ENCODE measurements at places on chromosomes 5 and 9.
A peak's percentile ranks its signal among the peaks of the same experiment; 100 is the strongest.

DNA sequence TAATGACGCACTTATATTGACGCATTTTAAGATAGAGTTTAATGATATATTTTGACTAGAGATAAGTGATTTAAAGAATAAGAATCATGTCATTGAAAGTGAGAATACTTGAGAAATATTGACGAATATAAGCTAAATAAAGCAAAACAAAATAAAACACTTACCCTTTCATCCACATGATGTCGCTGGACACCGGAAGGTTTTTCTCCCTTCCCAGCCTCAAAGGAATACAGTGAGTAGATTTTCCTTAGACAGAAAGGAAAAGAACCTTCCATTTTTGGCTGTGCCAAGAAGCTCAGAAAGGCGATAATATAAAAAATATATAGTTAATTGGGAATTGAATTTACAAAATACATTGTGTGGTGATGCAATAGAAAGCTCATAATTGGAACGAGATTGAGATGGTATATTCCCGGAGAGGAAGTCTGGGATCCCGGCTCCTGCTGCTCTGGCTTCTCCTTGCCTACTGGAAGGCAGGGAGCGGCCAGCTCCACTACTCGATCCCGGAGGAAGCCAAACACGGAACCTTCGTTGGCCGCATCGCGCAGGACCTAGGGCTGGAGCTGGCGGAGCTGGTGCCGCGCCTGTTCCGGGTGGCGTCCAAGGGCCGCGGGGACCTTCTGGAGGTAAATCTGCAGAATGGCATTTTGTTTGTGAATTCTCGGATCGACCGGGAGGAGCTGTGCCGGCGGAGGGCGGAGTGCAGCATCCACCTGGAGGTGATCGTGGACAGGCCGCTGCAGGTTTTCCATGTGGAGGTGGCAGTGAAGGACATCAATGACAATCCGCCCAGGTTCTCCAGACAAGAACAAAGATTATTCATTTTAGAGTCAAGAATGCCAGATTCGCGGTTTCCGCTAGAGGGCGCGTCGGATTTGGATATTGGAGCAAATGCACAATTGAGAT, at the start of gene PCDHA5:
PCDHA5 (plus strand) TSS at position 239 of the 906 bp plus-strand sequence.
- no peak for DNase-seq

GRCh38 chr9:34579104-34579807, 10.3 kb downstream of the CNTFR start:
- no peak for DNase-seq

DNA sequence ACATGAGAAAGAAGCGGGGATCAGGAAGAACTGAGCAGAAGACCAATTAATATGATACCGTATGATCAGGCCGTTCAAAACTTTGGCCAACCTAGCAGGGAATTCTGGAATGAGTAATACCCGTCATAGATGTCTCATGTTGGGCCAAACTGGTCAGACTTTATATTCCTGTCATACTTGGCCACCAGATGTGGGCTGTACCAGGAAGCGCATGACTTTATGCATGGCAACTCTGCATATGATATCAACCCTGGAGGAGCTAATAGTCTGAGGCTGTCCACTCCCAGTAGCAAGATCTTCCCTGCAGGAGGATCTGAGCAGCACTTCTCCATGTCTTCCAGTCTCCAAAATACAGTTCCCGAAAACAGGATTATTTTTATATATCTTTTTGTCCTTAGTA, 68.5 kb upstream of the NAA35 start:
- no peak for DNase-seq

- DNase-seq = no peak
These were observed 23.3 kb upstream of the CPLANE1 start for GRCh38 chr5:37272511-37272910.

GRCh38 chr5:170080786-170081445, 24.8 kb upstream of the FOXI1 start:
- DNase-seq = no peak

DNA sequence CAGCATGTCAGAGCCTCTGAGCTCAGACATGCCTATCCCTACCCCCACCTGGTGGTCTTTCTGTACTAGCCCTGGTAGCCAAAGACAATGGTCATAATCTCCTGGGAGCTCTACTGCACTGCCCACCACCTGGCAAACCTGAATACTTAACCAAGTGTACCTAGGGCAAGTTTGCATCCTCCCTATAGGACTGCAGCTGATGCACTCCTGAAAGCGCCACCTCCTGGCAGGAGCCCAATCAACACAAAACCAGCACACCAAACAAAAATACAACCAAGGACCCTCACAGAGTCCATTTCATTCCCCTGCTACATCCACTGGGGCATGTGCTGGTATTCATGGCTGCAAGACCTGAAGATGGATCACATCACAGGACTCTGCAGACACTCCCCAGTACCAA, 14.8 kb upstream of the FAM174A start:
- DNase-seq = no peak

DNA sequence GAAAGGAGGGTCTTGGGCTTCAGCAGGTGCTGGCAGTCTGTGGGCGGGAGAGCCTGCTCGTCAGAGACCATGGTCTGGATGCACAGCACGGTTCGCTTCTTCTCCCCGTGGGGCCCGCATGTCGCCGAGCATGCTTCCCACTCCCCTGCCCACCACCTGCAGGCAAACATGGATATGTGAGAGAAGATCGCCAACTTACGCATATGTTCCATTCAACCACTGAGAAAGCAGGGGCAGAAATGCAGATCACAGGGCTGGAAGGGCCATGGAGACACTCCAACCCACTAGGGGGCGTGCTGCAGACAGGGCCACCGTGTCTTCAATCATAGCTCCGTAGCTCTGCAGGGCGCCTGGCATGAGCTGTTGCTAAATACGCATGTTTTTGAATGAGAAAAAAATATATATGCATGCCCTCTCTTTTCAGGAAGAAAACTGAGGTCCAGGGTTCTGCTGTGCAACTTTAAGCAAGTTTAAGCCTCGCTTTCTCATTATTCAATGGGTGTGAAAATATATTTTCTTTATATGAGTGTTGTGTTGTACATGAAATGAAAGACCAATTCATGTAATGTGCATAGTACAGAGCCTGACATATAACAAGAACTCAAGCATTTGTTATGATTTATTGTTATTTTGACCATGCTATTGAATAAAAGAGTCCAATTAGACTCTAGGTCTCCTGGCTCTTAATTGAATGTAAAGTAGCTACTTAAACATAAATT, 148.0 kb downstream of the TARS1 start:
- peak; percentile 8 for DNase-seq

DNA sequence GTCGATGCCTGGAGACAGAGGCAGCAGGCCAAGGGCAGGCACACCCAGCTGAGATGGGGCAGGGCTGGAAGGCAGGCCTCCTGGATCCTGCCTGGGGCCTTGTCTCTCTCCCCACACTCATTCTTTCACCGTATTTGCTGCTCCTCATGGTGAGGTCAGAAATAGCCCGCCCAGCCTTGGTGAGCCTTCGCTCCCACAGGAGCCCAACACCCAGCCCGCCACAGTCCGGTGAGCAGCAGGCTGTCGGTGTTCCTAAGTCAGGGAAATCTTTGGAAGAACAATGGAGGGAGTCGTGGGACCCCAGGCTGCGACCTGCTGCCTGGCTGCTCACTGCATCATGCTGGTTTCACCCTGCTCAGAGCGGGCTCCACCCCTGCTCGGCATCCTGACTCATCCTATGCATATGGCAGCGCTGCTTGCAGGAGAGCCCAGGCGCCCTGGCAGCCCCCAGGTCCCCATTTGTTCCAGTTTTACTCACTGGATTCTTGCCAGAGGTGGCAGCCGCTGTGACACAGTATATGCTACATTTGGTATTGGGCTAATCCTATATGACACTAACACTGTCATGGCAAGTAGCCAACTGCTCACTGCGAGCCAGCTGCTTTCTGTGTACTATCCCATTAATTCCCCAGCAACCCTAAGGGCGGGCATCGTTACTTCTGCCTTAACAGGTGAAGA, 53.2 kb upstream of the NCS1 start:
- no peak for DNase-seq

DNA sequence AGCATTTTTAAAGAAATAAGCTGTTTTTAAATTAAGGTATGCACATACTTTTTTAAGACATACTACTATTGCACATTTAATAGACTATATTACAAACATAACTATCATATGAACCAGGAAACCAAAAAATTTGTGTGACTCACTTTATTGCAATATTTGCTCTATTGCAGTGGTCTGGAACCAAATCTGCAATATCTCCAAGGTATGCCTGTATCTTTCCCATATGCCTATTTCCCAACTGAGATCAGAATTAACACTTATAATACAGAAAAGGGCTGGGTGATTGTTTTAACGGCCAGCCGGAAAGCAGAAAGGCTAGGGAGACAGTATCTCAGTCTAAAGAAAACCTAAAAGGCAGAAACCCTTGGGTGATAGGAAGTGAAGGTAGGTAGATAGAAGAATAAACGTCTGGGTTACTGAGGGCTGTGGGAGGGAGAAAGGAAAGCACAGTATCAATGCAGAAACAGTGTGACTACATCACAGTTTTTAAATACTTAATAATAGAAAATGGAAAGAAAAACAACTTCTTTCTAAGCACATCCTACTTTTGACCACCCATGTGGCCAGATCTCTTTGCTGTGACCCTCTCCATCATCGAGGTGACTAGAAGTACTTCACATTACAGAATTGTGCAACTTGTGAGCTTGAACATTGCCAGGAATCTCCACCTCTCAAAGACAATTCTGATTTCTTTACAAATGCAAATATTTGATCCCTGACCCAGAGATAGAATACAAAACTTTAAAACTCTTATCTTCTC, 126.4 kb downstream of the LPAR1 start:
- DNase-seq = no peak

GRCh38 chr5:95715799-95716461, 15.2 kb upstream of the RHOBTB3 start:
- DNase-seq = no peak

DNA sequence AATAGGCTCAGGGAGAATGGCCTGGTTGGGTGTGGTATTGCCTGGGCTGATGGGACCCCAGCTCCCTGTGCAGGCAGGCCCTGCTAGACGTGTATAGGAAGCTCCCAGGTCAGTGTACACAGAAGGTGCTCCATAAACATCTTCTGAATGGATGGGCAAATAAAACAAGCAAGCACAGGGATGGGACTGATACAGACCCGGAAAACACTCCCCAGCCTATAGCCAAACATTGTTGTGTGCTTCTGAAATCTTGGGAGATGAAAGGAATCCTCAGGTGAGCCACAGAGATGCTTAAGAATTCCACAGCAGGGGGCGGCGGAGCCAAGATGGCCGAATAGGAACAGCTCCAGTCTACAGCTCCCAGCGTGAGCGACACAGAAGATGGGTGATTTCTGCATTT, 151.8 kb downstream of the ENTREP1 start:
- DNase-seq = no peak

DNA sequence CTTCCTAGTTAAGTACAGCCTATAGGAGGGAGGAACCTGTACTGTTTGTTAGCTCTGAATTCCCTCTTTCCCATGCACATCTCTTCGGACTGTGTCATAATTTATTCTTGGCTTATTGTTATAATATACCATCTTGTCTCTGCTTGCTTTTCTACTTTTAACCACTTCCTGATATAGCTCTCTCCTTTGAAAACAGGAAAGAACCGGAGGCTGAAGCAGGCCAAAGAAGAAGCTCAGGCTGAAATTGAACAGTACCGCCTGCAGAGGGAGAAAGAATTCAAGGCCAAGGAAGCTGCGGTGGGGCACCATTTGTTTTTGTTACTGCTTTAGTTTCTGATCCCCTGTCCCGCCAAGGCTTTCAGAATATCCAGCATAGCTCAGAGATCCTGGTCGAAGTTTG, 4.8 kb downstream of the ATP6V1G1 start:
- no peak for DNase-seq

- DNase-seq = no peak
These were observed 100.6 kb downstream of the HACD4 start for GRCh38 chr9:20930836-20931235.

- DNase-seq = no peak
These were observed 6.7 kb downstream of the LRRC14B start for GRCh38 chr5:197892-198489.

All from stimulated activated CD8-positive, alpha-beta memory T cell treated with anti-CD3 and anti-CD28 coated beads, Interleukin-7, amount 100 ng/mL, for 24 hours (primary cell).